ENCODE measurements at places on chromosomes 5 and 9.

GRCh38 chr9:133634081-133634691 lies 2.0 kb upstream of the DBH start:
- DNase-seq, result no peak

GRCh38 chr9:126093771-126094170 lies 232.9 kb upstream of the MVB12B start:
- no peak for DNase-seq

DNA sequence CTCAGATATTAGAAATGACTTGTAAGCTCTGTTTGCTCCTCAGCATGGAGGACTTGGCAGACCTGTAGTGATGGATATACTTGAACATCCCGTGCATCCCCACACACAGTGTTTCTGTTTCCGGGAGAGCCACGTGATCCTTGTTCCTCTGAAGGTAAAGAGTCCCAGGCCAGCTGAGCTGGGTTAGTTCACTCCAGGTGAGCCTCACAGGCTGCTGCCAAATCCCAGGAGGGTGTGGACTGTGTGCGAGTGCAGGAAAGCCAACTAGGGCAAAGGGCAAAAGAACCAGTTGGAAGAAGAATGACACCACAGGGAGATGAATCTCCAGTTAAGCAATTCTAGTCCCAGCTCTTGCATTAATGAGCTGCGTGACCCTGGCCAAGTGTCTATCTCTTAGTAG lies 10.4 kb upstream of the TOMM5 start:
- DNase-seq, result no peak

GRCh38 chr5:31537851-31538250 lies 5.8 kb downstream of the C5orf22 start:
- no peak for DNase-seq

GRCh38 chr5:77709993-77710685 lies 66.0 kb downstream of the TBCA start:
- no peak for DNase-seq

- DNase-seq, result no peak
Measured at GRCh38 chr9:111683392-111683791, 22.0 kb downstream of the GNG10 start.

- DNase-seq, result no peak
Measured at GRCh38 chr9:114591291-114591787, 3.8 kb downstream of the ATP6V1G1 start.

GRCh38 chr5:91225848-91226686 lies 157.1 kb downstream of the ARRDC3 start:
- peak; percentile 36 for DNase-seq

DNA sequence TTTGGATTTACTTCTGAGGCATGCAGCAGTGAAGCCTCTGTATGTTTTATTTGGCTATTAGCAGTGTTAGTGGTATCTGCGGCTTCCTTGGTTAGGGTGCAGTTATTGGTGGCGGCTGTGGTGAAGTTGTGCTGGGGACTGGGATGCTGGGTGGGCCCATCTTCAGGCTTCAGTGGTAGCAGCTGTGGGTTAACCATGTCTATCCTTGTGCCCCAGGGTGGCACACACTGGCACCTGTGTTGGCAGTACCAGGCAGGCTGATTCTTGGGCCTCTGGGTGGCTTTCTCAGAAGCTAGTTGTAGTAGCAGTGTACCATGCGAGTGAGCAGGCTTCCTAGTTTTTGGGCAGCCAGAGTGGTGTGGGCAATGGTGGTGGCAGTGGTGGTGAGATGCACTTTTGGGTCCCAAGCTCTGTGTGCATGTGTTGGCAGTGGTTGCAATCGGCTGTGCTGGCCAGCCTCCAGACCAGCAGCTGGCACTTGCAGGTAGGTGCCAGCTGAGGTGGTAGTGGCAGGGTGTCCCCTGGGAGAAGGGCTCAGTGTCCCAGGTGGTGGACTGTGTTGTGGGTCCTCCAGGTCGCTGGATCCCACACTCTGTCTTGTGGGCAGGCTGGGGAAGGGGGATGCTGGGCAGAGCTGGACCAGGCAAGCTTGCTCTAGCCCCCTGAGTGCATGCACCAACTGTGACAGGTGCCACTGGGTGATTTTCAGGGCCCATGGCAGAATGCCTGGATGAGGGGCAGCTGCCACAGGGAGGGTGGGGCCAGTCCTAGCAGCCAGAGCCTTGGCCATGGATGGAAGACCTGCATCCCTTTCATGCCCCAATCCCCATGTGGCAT lies 13.6 kb downstream of the AHRR start:
- DNase-seq, result no peak

GRCh38 chr5:168575391-168576372 lies 3.5 kb downstream of the PANK3 start:
- DNase-seq, result no peak

- DNase-seq, result no peak
Measured at GRCh38 chr9:79165020-79165780, 406.6 kb upstream of the TLE4 start.

DNA sequence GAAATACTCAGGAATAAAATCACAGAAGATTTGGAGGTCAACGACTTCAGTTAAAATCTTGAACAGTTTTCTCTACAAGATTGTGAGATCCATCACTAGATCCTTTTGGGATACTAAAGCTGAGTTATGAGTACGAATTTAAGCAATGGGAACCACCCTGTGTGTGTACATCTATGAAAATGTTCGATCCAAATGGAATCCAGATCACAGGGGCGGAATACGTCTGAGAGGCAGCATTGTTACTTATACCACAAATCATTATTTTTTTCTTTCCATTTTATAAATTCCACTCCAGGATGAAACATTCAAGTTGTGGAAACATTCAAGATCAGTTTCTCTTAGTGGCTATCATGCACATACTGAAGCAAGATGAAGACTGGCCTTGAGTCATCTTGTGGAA lies 239.3 kb upstream of the PAPPA start:
- no peak for DNase-seq

DNA sequence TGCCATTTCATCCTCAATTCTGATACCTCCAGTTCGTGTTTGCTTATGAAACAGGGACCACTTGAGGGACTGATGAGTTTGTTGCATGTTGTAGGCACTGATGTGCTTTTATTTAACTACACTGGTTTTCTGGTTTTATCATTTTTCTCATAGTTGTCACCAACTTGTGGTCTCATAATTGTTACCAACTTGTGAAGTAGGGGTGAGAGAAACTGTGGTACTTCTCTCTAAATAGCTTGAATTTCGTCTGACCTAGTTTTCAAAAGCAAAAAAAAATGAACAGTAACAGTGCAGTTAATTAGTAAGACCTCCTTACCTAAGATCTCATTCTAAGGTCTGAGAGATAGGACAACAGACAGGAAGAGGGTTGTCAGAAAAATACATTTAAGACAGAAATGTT lies 78.0 kb downstream of the ANXA2R start:
- no peak for DNase-seq

DNA sequence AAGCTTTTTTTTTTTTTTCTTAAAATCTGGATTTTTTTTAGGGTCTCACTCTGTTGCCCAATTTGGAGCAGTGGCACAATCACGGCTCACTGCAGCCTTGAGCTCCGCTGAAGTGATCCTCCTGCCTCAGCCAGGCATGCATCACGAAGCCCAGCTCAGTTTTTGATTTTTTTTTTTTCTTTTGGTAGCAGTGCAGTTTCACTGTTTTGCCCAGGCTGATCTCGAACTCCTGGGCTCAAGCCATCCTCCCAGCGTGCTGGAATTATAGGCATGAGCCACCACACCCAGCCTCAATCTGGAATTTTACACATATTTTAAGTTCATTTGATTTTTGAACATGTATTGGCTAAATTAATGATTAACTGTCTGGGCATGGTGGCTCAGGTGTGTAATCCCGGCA lies 36.3 kb downstream of the TRIO start:
- DNase-seq, result no peak

DNA sequence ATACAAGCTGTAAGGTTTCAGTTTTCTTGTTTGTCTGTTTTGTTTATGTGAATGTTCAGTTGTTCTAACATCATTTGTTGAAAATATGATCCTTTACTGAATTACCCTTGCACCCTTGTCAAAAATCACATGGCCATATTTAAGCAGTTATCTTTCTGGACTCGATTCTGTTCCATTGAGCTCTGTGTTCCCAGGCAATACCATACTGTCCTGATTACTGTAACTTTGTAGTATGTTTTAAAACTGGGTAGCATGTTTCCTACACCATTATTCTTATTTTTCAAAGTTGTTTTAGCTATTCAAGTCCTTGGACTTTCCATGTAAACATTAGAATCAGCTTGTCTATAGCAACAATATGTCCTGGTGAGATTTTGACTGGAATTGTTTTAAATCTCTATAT lies 66.7 kb upstream of the PRSS3 start:
- DNase-seq, result no peak

DNA sequence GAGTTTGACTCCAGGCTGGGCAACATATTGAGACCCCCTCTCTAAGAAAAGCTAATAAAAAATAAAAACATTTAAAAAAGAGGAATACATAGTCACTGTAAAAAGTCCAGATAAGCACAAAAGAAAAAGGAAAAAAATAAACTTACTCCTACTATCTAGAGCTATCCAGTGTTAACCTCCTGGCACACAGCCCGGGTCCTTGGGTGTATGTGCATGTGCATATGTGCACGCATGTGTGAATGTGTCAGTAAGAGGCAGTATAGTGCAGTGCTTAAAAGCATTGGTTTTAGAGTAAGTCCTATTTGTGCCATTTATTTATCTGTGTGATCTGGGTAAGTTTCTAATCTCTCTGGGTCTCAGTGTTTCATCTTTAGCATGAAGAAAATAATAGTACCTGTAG lies 26.7 kb downstream of the FAM219A start:
- DNase-seq, result no peak

- peak; percentile 7 for DNase-seq
Measured at GRCh38 chr5:148145916-148146315, 22.4 kb upstream of the SPINK14 start.

DNA sequence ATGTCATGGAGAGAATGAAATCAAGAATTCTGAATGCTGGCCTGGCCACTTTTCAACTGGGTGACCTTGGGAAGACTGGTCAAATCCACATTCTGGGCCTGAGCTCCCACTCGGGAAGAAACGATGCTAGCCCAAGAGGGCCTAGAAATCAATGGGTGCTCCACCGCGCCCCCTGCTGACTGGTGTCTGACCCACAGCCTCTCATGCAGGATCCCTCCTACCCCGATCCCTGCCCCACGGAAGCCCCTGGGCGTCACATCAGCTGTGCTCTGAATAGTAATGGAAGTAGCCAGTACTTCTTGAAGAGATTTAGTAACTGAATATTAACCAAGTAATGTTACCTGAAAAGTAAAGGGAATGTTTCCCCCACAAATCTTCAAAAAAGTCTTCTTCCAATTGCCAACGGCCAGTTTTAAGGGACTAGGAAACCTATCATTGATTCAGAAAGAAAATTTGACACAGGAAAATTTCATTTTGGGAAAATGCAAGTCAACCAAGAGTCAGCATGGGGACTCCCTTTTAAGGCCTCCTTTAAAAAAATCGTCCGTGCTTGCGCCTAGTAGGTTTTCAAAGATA lies 43.9 kb downstream of the CRB2 start:
- peak; percentile 52 for DNase-seq

DNA sequence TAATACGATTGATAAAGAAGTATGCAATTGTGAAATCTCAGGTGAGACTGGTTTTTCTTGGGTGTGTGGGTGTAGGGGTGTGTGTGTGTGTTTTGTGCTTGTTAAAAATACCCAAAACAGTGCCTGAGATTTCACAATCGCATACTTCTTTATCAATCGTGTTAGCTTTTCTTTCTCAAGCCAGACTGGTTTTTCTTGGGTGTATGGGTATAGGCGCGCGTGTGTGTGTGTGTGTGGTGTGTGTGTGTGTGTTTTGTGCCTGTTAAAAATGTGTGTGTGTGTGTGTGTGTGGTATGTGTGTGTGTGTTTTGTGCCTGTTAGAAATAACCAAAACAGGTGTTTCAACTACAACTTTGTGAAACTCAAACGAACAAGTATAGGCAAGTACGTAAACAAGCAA lies 53.7 kb downstream of the CERT1 start:
- no peak for DNase-seq

DNA sequence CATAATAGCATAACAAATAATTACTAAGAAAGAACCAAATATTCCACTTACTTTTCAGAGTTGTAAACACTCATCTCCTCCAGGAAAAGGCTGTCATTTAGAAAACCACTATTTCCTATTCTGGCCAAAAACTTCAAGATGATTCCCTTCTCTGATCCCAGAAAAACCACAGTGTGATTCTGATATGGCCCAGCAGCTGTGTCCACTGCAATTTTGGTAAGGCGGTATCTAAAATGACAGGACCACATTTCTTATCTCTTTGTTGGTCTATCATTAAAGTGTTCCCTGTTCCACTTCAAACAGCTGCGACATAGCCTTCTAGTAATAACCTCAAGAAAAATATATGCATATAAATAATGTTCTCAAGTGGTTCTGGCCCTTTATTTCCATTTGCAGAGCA lies 96.1 kb downstream of the SEMA6A start:
- DNase-seq, result no peak

DNA sequence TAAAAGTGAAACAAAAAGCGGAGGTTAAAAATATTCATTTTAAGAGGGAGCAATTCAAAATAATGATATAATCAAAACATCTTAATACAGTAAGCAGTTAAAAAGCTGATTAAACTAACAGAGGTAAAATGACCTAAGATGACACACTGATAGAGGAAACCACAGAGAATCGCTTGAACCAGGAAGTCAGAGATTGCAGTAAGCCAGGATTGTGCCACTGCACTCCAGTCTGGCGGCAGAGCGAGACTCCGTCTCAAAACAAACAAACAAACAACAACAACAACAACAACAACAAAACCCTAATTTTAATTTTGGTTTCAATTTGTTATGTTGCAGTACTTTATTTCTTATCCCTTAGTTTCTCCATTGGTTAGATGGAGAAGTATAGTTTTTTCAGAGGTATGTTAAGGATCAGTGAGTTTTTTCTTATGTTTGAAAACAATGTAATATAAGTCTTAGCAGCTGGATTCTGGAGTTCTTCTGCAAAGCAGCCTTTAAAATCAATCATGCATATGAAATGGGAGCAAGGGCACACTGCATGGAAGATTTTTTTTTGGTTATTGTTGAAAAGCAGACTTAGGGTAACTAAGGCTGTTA lies 58.5 kb downstream of the MLANA start:
- DNase-seq, result no peak

- peak; percentile 29 for DNase-seq
Measured at GRCh38 chr5:79962575-79963222, 28.4 kb downstream of the MTX3 start.

GRCh38 chr5:159459951-159460538 lies 129.8 kb upstream of the IL12B start:
- no peak for DNase-seq

DNA sequence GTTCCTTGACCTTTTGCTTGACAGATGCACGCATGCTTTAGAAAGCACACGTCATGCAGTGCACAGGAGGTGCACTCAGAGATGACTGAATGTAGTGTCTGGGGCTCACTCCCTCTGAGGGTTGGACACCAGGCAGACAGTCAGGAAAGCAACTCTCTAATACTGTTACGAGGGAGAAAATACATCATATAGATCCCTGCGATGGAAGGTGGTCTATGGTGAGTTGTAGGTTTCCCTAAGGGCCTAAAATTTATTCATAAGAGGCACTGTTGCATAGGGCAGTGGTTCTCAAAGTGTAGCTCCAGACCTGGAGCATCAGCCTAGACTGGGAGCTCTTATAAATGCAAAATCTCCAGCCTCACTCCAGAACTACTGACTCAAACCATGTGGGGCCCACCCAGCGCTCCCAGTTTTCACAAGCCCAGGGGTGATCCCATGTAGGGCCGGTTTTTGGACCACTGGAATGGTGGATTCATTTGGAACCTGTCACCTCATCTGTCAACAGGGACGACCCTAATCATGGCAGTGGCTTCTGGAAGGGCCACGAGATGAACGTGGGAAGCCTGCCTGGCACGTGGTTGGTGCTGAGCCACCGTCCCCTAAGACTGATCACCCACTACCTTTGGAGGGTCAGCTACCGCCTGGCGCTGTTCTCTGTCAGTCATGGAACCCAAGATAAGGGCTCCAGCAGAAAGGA lies 16.8 kb upstream of the PHF19 start:
- no peak for DNase-seq

GRCh38 chr9:106218427-106218826 lies 524.1 kb downstream of the TMEM38B start:
- DNase-seq, result no peak
